Stimulated activated CD4-positive, alpha-beta T cell treated with anti-CD3 and anti-CD28 coated beads, Interleukin-4, amount 100 ng/mL, for 4 hours (primary cell): ENCODE measurements at places on chromosomes 5 and 9.

DNA sequence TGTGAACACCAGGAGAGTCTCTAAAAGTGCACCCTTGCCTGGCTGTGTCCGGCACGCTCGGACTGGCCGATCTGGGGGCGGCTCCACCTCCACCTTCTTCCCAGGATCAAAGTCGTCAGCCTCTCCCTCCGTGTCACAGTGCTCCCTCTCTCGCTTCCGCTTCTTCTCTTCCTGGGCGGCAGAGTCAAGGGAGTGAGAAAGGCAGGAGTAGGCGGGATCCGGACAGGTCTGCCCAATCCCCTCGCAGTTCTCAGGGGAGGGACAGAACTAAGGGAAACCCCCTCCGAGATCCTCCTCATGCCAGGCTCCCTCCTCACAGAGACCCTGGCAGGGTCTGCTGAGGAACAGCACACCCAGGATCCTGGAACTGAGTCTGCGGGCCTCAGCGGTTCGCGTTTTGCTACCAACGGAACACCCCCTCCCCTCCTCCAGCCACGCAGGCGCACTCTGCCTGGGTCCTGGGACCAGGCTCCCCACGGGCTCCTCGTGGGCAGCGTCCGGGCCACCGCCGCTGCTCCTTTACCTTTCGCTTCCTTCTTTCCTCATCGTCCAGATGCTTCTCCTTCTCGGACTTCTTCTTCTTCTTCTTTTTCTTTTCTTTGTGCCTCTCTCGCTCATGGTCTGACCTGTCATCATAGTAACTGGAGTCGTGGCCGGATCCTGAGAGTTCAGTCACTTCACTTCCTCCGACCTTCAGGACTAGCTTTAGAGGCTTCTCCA, 1.3 kb downstream of the BRD9 start:
- DNase-seq: no peak

GRCh38 chr9:90540734-90541133, 101.9 kb downstream of the DIRAS2 start:
- no peak for DNase-seq

DNA sequence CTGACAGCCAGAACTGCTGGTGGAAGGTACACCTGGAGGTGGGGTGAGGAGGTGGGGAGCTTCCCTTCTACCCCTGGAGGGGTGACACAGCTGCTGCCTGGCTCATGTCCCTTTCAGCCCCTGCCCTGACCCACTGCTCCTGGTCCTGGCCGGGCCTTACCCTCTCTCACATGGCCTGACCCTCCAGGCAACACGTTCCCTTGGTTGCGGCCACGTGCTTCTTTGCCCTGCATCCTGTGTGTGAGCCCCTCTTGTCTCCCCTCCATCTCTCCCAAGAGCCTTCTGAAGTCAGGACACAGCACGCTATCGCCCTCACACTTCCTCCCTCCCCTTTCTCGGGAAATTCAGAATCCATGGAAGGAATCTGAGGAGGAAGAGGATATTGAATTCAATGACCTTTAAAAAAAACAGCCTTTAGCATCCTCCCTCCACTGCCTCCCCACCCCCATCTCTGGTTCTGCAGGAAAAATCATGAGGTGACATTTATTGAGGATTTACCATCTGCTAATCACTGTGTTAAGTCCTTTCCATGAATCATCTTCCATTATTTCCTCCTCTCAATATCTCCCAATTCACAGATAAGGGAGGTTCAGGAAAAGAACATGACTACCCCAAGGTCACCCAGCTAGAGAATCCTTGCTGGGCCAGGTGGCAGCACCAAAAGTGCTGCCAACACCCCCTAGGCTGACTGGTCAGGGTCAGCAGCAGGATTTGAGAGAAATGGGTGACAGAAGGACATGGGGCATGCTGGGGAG, 8.3 kb downstream of the AQP3 start:
- DNase-seq: no peak

- no peak for DNase-seq
These were observed 30.4 kb downstream of the IRF1 start for GRCh38 chr5:132459983-132460838.

GRCh38 chr5:29899583-29899982, 1293.9 kb upstream of the CDH6 start:
- no peak for DNase-seq

DNA sequence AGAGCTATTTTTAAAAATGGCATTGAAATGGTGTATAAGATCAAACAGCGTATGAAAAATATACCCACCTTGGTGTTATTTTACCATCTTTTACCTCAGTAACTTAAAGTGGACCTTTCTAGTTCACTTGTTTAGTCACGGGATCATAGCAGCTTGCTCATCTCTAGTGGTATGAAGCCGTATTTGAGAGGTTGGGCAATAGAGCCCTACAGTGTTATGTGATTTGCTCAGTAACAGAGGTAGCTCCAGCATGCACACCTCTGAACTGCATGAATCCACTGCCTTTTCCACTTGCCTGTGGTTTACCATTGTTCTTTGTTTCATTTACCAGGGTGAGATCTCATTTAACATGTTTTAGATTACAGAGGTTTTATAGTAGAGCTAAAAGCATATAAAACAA, 134.4 kb downstream of the ATG10 start:
- DNase-seq: no peak

- no peak for DNase-seq
These were observed 443.9 kb downstream of the TAF11L14 start for GRCh38 chr5:18078157-18078556.

DNA sequence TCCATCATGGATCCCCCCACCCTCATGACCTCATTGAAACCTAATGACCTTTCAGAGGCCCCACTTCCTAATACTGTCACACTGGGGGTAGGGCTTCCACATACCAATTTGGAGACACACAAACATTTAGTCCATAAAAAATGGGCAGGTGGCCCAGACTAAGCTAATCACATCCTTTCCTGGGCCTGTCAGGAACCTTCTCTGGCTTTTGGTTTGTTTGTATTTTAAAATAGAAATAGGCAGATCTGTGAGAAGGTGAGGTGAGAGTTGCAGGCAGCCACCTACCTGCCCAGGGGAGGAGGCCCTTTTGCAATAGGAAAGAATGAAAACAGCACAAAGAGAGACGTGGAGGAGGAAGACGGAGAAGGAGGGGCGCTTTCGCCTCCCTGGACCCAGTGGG, 90.2 kb upstream of the BOD1 start:
- DNase-seq: no peak

DNA sequence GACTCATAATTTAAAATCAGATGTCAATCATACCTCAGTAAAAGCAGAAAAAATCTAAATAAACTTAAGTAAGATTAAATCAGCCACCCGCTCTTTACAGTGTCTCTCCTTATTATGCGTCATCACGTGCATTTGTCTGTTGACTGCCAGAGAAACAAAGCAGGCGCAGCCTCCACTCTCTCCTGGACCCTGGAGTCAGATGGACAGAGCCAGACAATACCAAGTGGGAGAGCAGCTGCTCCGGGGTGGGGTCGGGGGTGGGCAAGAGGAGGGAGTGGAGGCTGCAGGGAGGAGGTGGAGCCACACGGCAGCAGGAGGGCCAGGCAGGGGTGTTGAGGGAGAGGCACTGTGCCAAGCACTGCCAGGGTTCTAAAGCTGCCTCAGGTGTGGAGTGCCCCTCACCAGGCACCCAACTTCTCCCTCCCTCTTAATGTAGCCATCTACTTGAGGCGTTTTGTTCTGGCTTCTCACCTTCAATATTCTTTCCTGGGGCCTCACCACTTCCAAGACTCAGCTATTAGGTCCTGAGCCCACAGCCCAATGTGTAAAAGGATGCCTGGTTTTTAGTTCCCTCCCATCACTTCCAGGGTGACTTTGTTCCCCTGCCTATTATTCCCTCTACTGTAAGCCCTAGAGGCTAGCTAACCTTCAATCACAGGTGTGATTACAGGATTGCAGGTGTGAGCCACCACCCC, 96.3 kb downstream of the GLDC start:
- DNase-seq: no peak

- no peak for DNase-seq
These were observed 40.9 kb downstream of the CPEB4 start for GRCh38 chr5:173928871-173929574.

- peak; percentile 5 for DNase-seq
These were observed 54.7 kb upstream of the SARDH start for GRCh38 chr9:133792721-133793470.

DNA sequence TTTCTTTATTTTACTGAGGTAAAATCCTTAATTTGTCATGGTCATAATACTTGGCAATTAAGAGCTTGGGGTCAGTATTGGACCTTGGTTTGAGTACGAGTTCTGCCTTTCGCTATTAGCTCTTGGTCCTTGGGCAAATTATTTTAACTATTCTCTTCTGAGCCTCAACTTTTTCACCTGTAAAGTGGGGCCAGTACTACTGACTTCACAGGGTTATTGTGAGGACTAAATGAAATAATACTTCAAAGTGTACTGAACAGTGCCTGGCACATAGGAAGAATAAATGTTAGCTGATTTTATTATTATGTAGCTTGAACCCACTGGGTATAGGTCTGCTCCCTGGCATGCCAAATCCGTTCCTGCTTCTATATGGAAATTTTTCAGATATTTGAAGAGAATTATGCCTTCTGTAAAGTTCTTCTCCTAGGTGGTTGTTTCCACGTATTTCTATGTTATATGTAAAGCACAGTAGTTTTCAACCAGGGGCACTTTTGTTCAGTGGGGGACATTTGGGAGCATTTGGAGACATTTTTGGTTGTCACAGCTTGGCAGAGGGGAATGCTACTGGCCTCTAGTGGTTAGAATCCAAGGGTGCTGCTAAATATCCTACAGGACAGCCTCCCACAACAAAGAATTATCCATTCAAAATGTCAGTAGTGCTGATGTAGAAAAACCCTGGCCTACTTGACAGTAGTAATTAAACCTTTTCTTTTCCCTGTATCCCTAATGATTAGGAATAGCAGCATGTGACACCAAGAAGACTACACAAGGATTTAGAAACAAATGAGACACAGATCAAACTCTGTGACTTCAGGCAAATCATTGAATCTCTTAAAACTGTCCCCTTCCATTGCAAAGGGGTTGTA, 4.5 kb downstream of the RCL1 start:
- no peak for DNase-seq

- DNase-seq: no peak
These were observed 35.5 kb upstream of the CDKN2B start for GRCh38 chr9:22044583-22044982.

- no peak for DNase-seq
These were observed 280.8 kb downstream of the AOPEP start for GRCh38 chr9:95007226-95007869.

- DNase-seq: no peak
These were observed 18.5 kb downstream of the MATR3 start for GRCh38 chr5:139312075-139312474.

- DNase-seq: no peak
These were observed 135.0 kb upstream of the GABRP start for GRCh38 chr5:170648541-170648940.

- DNase-seq: no peak
These were observed 50.3 kb downstream of the GNAQ start for GRCh38 chr9:77981332-77981731.

- no peak for DNase-seq
These were observed 88.7 kb upstream of the PRRC1 start for GRCh38 chr5:127428748-127429147.

GRCh38 chr5:158485604-158486081, 614.1 kb downstream of the EBF1 start:
- no peak for DNase-seq

DNA sequence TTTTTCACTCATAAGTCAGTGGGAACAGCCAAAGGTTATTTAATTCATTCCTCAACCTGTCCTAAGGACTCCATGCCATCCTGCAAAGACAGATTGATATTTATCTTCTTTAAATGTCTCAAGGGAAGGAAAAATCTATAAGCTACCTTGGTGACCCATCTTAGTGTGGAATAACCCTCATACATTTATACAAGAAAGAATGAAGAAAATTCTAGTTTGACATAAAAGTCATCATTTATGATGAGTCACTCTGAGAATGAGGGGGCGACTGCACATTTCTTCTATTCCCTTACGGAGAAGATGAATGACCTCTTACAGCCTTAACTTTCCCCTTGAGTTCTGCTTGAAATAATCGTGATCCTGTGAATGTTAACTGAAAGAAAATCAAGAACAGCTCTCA, 26.8 kb upstream of the NUDT12 start:
- DNase-seq: no peak

DNA sequence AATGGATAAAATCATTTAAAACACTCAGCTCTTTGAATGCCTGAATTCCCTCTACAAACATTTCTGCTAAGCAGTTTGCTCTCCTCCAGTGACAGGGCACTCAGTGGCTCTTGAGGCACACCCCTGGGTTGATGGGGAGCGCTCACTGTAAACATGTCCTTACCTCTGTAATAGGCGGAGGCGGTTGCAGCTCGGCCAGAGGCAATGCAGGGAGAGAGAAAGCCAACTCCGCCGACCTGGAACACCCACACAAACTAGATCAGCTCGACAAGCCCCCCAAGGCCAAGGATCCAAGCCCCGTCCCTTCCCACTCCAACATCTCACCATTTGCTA, 329 bp downstream of the CDC23 start:
- DNase-seq: peak; percentile 2

DNA sequence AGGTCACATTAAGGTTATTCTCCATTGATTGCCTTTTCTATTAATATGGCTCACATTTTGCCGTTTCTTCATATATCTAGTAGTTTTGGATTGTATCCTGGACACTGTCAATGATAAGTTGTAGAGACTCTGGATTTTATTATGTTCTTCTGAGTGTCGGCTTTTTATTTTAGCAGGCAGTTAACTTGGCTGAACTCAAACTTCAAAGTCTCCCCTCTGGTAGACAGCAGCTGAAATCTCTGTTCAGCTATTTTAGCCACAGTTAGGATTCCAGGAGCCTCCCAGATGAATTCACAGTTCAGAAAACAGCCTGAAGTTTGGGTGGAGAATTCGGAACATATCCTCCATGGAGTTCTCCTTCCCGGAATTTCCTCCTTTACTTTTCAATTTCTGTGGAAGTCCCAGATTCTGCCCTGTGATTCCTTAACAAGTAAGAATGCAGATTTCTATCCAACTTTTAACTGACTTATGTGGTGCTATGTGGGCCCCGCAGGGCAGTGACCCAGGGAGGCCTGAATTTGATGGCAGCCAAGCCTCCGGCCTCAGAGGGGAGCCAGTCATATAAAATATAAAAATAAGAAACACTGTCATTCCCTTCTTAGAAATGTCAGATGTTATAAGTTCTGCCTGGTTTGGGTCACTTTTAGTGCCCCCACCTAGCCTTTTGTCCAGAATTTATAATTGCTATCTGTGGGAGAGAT, 39.3 kb upstream of the MVB12B start:
- DNase-seq: no peak

- no peak for DNase-seq
These were observed 19.1 kb upstream of the SNX2 start for GRCh38 chr5:122755783-122756182.
